Myocyte (in vitro differentiated cells): ENCODE measurements at places on chromosomes 1 and 21. TPM values are rescaled to one million over a fixed set of nuclear protein-coding genes. Genes with fewer than 3 reads are reported as not detected.

BNIPL gene
- total RNA-seq: 1.4 and 1.8 TPM in 2 replicates

DNASE2B gene
- total RNA-seq: not detected in 2 replicates

TCHHL1 gene
- total RNA-seq: not detected in 2 replicates

PHTF1 gene
- total RNA-seq: 42.7 and 64.9 TPM in 2 replicates

PHACTR4 gene
- 13.0 and 13.2 TPM in 2 replicates for total RNA-seq

SPRR2E gene
- total RNA-seq: not detected in 2 replicates
